ENCODE measurements at places on chromosomes 5 and 9.

- DNase-seq = no peak
These were observed 1799.9 kb upstream of the ACO1 start for GRCh38 chr9:30584559-30584958.

DNA sequence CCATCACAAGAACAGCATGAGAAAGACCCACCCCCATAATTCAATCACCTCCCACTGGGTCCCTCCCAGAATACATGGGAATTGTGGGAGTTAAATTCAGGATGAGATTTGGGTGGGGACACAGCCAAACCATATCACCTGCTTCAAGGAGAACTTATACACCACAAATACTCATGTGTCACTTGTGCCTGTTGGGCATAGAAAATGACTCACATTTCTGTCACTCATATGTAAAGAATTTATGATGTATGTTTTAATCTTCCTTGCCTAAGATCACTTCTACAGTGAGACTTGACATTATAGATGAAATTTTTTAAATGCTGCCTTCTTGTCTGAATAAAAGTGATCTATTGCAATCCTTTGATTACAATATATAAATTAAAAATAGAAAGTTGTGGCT is 23.0 kb upstream of the PRDM6 start:
- DNase-seq = no peak

DNA sequence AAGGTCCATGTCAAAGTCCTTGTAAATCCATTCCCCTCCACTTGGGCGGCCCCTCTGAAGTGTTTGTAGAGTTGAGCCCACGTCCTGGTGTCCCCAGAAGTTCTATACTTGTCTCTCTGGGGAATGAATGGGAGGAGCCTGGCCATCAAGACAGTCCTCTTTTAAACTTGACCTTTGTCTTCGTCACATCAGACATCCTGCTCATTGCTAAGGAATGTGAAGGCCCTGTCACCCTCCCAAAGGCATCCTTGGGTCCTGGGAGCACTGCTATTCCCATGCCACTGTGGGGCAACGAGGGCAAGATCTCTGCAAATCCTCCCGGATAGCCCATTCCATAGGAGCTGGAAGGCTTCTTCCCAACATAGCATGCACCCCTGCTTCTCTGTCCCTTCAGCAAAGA is 235.5 kb downstream of the SLIT3 start:
- no peak for DNase-seq

DNA sequence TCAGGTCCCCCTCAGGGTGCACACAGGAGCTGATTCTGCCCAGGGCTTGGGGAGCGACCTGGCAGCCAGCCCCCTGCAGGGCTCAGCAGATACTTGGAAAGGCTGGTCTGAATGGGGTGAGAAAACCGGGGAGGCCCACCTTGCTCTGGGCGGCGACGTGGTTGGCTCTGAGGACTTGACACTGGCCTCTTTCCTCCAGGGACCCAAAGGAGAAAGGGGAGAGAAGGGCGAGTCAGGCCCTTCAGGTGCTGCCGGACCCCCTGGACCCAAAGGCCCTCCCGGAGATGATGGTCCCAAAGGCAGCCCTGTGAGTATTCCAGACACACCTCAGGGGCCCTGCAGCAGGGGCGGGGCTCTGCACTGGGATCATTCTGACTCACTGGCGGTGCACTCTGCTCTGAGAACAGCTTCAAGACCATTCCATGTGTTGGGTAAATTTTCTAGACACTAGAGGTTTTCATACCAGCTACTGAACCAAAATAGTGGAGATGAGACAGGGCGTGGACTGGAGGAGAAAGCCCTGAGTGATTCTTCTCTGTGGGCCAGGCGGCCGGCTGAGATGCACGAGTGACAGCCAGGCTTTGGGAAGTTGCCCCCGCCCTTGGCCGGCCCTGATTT is 65.9 kb upstream of the FCN2 start:
- no peak for DNase-seq

- no peak for DNase-seq
These were observed 142.9 kb downstream of the AOPEP start for GRCh38 chr9:94869415-94869843.

DNA sequence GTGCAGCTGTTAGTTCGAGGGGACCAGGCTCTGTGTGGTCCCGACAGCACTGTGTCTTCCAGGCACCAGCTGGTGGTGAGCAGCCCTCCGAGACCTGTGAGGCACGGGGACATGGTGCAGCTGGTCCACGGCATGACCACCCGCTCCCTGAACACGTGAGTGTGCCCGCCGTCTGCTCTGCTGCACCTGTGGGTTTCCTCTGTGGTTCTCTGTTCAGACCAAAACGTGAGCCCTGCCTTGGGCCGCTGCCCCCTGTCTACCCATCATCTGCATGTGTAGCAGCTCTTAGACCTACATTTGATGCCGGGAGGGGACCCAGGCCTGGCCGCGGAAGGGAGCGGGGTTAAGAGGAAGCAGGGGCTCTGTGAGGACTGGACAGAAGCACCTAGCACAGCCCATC is 10.5 kb downstream of the POMT1 start:
- no peak for DNase-seq

DNA sequence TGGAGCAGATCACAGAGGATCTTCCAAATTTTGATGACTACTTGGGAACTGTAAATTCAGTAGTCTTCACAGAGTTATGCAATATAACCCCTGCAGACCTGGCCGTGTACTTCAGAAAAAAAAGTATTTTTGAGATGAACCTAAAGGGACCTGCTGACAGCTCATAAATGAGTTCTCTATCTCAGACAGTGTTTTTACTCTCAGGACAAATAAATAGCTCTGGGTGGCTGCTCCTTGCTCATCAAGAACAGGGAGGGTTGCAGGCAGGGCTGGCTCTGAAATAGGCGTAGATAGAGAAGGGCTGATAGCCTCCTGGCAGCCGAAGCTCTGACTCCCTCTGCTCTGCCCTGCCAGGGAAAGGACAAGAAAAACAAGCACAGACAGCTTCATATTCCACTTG is 64.8 kb downstream of the PLAC8L1 start:
- DNase-seq = no peak

DNA sequence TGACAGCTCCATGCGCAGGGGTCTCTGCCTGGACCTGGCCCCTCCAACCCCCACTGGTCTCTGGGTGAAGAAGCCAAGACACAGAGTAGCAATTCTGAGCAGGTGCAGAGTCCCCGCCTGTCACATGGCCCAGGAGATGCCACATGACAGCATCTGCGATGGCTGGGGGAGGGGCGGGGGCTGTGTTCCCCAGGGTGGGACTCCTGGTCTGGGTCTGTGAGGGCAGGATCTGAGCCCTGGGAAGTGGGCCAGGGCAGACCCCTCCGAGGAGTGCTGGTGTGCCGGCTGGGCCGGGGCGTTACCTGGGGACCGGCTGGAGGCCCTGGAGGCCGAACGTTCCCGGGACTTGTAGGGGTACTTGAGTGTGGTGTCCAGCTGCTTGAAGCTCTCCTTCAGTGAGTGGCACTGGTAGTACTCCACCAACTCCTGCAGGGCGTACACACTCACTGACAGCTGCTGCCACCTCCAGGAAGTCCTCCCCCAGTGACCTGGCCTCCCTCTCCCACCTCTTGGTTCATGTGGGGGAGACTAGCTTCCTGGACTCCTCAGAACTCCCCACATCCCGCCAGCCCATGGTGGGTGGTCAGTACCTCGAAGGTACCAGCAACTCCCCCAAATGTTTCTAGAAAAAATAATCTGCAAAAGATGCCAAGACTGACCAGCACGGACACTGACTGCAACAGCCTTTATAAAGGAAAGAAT is 32.1 kb upstream of the SARDH start:
- DNase-seq = no peak

- DNase-seq = no peak
These were observed 58.8 kb upstream of the TMEM171 start for GRCh38 chr5:73061593-73061992.

GRCh38 chr5:178353461-178353860 is 120.9 kb upstream of the PHYKPL start:
- DNase-seq = no peak

DNA sequence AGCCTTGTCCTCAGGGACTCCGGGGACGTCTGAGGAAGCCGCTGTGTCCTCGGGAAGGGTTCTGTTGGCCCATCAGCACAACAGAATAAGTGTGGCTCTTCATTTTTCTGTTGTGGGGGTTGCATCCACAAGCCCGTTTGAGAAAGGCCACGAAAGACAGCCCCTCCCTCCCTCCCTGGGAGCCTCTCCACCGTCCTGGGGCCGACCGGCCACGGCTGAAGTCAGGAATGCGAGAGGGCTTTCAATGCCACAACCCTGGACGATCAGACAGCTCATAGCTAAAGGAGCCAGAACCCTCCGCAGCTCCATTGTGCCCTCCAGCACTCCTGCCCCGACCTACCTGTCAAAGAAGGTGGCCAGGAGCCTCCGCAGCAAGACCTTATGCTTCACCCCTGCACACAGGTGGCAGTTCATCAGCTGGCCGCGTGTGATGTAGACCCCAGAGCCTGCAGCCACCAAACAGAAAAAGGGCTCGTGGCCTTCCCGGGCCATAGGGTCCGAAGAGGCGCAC is 52.4 kb upstream of the UBAC1 start:
- no peak for DNase-seq

GRCh38 chr5:113809626-113810025 is 296.1 kb downstream of the YTHDC2 start:
- no peak for DNase-seq

GRCh38 chr9:115035841-115036612 is 81.9 kb downstream of the TNC start:
- DNase-seq = no peak

- no peak for DNase-seq
These were observed 75.2 kb upstream of the GALNT10 start for GRCh38 chr5:154115291-154115690.

GRCh38 chr5:53257806-53258373 is 148.3 kb upstream of the MOCS2 start:
- no peak for DNase-seq

DNA sequence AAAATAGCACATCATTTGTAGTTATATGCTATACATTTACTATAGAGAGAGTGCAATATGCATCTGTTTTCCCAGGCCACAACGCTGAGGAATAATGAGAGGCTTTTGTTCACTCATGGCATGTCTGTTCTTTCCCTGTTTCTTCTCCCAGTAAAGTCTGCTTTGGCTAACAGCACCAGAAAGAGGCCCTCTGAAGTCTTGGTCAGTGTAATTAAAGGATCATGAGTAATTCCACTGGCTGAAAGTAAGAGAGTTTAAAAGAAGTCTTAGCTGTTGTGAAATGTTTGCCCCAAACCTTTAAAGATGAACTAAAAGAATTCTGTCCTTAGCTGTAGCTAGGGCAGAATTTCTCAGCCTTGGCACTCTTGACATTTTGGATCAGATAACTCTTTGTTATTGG is 228.8 kb downstream of the TLE4 start:
- DNase-seq = no peak

GRCh38 chr5:4740156-4740555 is 400.0 kb upstream of the ADAMTS16 start:
- DNase-seq = no peak

DNA sequence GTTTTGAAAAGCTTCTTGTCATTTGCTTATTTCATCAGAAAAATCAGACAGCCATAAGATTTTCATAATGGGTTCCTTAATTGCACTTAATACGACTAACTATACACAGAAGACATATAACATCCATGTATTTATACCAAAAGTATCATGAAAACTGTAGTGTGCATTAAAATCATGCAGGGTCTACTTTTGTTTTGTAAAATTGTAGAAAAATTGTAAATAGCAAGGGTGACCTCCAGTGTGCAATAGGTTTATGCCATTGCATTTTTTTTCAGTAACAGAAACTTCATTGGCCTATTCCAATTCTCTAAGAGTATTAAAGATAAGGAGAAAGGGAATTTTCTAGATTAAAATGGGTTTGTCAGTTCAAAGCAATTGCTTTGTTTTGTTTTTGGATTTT is 307.6 kb downstream of the KIAA0825 start:
- DNase-seq = no peak

DNA sequence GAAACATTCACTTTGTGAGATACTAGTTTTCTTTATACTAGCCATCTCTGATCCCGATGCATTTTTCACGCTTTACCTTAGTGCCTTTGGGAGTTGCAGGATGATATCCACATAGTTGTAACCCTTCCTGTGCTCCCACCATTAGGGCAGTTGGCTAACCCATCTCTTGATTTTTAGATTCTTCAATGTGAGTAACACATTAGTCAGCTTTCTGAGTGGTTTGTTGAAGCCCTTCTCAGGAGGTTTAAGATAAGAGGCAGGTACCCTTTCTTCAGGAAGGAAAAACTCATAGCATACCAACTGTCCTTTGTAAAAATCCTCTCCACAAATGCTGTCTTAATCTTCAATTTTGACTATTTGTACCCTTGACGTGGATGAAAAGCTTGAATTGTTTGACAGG is 392.3 kb downstream of the DMAC1 start:
- no peak for DNase-seq

DNA sequence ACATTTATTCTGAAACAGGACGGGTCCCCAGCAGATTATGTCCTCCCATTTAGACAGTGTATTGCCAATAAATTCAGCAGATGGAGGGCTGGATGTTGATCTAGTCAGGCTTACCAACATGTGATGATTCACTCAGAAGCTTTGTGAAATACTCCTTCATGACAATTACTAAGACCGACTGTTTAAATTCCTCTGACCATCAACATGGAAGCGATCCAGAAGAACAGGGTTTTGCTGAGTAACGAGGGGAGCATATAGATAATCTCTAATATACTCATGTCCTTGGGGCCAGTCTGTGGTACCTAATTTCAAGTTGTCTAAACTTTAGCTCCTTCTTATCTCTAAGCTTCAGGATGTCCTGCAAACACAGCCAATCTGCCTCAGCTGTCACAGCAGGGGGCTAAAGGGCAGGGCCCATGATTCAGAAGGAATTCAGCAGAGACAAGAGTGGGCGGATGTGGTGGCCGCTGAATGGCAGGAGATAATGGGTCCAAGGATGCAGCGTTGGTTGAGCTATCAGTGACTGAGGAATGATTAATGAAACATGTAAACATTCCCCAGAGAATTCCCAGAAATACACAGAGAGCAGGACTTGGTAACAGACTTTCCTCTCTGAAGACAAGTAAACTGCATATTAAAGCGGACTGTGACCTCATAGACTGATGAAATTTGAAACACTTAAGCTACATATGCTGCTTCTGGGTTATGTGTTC is 109.4 kb downstream of the ANKRD55 start:
- no peak for DNase-seq

DNA sequence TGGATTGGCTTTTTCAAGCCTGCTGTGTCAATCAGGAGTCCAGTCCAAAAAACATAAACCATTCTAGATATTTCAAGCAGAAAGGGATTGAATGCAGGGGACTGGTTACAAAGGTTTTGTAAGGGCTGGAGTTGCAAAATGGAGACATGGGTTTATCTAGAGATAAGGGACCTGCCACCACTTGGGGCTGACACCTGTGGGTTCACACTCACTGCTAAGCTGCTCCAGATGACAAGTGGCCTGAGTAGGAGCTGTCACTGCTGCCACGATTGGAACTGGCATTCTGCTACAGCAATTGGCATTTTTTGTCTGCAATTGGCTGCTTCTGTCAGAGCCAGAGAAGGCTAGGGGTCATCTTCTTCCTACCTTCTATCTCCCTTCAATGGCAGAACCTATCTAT is 66.3 kb upstream of the ZFR start:
- no peak for DNase-seq

Data from iPS DF 19.7 (cell line).